Activated CD4-positive, alpha-beta T cell treated with anti-CD3 and anti-CD28 coated beads, Interleukin-2, amount 50 U/mL, for 24 hours (primary cell): ENCODE measurements at places on chromosomes 1 and 21.

GRCh38 chr1:238409932-238410331 is 519.2 kb upstream of the ZP4 start:
- no peak for DNase-seq

DNA sequence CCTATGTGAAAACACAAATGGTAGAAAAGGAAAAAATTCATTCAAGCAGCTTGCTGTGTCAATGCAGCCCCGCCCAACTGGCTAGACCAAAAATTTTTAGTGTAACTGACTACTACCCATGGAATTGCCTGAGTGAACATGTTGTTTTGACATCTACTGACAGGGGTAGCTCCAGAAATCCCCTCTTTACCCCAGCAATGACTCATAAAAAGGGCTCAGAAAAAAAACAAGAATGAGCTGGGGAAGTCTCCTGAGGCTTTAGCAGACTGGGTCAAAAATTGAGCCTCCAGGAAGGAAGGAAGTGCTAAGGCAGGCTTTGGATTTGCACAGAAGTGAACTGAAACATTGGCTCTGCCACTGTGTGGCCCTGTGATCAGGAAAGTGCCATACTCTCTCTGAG is 24.4 kb upstream of the FGGY start:
- no peak for DNase-seq

GRCh38 chr1:116429821-116430374 is 56.9 kb downstream of the ATP1A1 start:
- no peak for DNase-seq

DNA sequence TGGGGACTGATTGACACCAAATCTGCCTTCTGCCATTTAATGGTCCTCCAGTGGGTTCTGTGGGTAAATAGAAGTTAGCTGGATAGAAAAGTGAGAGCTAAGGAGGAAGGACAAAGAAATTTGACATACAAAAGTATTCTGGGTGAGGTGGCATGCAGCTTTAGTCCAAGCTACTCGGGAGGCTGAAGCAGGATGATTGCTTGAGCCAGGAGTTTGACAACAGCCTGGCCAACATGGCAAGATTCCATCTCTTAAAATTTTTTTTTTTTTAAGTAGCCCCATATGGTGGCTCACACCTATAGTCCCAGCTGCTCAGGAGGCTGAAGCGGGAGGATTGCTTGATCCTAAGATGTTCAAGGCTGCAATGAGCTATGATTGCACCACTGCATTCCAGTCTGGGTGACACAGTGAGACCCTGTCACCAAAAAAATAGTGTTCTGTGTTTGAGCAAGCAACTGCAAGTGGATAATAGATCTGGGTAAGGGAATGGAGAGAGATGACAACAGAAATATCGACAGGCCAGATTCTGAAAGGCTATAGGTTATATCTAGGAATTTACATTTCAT is 13.4 kb downstream of the RTCA start:
- DNase-seq, result no peak

DNA sequence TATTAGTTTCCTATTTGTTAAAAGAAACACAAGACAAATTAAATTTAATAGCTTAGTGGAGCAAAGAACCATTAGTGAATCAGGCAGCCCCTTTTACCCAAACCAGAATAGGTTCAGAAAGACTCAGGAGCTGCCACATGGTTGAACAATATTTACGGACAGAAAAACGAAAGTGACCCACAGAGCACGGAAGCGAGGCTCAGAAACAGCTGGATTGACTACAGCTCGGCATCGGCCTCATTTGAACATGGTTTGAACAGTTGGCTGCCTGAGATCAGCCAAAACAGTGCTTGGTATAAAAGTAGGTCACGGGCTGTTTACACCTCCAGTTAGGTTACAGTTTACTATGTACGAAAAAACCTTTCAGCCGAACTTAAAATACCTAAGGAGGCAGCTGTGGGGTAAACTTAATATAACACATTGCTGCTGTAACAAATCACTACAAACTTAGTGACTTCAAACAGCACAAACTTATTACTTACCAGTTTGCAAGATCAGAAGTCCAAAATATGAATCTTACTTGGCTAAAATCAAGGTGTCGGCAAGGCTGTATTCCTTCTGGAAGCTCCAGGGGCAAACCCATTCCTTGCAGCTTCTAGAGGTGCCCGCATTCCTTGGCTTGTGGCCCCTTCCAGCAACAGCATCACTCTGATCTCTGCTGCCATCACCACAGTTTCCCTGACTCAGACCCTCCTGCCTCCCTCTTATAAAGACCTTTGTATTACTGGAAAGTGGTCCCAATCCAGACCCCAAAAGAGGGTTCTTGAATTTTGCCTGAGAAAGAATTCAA is 11.8 kb downstream of the PADI4 start:
- no peak for DNase-seq

DNA sequence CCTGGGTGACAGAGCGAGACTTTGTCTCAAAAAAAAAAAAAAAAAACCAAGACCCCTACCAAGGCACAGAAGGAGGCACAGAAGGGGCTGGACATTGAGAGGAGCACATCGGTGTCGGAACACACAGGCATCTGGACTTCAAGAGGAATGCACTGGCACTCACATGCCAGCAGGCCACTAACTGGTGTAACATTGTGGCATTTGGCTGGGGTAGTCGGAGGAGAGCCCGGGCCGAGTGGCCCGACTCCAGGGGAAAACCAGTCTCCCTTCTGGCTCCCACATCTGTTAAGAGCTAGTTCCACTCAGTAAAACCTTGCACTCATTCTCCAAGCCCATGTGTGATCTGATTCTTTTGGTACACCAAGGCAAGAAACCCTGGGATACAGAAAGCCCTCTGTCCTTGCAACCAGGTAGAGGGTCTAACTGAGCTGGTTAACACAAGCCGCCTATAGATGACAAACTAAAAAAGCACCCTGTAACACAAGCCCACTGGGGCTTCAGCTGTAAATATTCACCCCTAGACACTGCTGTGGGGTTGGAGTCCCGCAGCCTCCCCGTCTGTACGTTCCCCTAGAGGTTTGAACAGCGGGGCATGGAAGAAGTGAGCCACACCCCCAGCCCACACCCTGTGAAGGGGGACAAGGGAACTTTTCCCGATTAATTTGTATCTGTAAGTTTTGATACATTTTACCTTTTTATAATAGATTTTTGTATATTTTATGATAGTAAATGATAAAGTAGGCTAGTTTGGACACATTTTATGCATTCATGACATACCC is 17.2 kb upstream of the AKIRIN1 start:
- no peak for DNase-seq

DNA sequence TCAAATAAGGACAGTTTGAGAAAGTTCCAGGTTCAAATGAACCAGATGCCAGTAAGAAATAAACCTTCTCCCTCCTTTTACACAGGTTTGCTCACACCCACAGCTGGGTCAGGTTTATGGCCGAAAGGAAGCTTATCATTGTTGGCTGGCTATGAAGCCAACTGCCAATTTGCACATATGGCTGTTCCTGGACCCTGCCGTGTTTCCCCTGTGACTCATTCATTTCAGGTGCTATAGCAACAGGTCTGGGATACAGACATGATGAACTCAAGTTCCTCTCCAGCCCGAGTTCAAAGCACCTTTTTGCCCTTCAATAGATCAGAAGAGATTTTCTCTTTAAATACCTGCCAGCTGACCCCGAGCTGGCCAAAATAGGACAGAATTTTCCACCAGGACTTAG is 134.4 kb upstream of the SMYD2 start:
- DNase-seq, result no peak

DNA sequence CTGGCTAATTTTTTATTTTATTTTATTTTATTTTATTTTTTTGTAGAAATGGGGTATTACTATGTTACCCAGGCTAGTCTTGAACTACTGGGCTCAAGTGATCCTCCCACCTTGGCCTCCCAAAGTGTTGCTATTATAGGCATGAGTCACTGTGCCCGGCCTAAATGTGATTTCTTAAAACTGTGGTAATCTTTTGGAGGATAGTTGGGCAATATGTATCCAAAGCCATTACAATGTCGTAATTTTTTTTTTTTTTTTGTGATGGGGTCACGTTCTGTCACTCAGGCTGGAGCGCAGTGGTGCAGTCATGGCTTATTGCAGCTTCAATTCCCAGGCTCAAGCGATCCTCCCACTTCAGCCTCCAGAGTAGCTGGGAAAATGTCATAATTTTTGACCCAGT is 14.2 kb downstream of the ETV3L start:
- no peak for DNase-seq

GRCh38 chr1:55425310-55425930 is 210.3 kb upstream of the USP24 start:
- no peak for DNase-seq
